ENCODE measurements at places on chromosomes 12 and 14.

DNA sequence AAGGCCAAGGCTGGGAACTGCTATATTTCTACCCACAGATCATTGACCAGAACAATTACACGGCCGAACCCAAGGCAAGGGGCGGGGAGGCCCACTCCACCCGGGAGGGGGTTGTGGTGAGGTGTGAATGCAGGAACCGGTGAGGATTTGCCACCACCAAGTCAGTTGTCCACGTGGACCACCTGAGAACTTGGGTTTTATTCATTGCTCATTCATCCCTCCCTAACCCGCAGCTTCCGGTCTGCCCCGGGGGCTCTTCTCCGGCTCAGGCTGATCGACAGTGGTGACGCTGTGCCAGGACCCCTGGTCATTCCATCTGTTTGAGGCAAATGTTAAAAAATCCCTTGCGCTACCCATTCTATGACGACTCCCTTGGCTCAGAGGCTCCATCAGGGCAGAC, 127.7 kb upstream of the RTL1 start:
- DNase-seq = no peak

DNA sequence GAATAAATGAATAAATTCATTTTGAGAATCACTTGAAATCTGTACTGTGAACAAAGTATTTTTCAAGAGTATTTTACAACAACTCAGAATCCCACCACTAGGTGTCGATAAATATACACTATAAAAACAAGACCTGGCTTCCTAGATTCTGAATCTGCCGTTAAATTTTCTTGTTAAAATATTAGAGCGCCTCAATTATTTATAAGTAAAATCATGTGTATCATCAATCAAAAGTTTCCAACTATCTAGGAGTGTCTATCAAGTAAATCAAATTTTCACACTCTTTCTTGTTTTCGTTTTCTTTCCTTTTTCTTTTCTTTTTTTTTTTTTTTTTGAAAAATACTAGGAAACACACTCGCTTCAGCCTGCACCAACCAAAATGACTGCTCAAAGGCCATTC, 179.2 kb upstream of the DCN start:
- DNase-seq = peak; percentile 22

GRCh38 chr12:61993734-61994345, 266.4 kb upstream of the USP15 start:
- DNase-seq = no peak

DNA sequence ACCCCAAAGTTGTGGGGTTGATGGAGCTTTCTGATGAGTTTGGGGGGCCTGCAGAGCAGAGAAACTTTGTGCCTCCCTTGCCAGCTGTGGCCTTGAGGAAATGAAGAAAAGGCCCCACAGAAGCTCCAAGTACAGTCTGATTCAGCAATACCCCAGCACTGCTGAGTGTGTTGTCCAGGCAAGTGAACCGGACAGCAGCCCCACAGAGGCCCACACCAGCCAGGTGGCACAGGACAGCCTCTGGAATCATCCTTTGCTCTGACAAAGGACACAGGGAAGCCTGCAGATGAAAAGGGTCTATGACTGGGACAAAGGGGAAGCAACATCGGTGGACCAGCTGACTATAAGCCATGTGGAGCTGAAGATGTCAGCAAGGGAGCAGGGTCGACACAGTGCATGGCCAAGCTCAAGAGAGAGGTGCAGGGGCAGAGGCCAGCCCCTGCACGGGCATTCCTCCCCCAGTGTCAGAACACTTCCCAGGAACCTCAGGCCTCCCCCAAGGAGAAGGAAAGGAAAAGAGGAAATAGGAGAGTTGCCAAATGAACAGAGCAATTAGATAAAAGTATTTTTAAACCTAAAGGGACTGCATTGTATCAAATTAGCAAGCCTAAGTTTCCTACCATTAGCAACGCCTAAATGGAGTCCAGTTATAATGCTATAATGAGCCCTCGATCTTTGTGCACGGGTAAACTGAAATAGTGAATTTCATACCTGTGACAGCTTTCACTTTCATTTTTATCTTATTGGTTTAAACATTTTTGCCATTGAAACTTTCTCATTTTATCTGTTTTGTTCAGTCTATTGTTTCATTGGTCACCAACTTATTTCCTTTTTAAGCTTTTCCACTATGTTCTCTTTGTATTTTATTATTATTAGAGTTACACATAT, 46.3 kb upstream of the PTGDR start:
- DNase-seq = no peak

GRCh38 chr14:80942191-80942600, 658 bp upstream of the CEP128 start:
- DNase-seq = no peak

GRCh38 chr12:52739963-52740362, 36.6 kb upstream of the KRT77 start:
- DNase-seq = peak; percentile 9

DNA sequence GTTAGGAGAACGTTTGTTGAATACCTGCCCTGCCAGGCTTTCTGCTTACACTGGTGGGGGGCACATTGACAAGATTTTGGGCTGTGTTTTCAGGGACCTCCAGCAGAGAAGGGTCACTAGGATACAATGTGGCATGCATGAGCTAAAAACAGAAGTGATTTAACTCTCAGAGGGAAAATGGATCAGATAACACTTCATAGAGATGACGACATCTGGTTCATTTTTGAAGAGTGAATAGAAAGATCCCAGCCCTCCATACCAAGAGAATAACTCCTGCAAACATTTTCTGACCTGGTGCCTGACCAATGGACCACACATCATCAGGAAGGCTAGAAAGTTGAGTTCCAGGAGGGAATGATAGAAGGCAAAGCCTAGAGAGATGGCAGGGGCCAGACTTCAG, 33.7 kb downstream of the CKB start:
- DNase-seq = no peak

GRCh38 chr12:56299308-56299852, 750 bp downstream of the CS start:
- DNase-seq = no peak

GRCh38 chr14:100578552-100578951, 8.7 kb downstream of the BEGAIN start:
- no peak for DNase-seq

GRCh38 chr14:92631098-92631497, 117.3 kb downstream of the LGMN start:
- DNase-seq = no peak

DNA sequence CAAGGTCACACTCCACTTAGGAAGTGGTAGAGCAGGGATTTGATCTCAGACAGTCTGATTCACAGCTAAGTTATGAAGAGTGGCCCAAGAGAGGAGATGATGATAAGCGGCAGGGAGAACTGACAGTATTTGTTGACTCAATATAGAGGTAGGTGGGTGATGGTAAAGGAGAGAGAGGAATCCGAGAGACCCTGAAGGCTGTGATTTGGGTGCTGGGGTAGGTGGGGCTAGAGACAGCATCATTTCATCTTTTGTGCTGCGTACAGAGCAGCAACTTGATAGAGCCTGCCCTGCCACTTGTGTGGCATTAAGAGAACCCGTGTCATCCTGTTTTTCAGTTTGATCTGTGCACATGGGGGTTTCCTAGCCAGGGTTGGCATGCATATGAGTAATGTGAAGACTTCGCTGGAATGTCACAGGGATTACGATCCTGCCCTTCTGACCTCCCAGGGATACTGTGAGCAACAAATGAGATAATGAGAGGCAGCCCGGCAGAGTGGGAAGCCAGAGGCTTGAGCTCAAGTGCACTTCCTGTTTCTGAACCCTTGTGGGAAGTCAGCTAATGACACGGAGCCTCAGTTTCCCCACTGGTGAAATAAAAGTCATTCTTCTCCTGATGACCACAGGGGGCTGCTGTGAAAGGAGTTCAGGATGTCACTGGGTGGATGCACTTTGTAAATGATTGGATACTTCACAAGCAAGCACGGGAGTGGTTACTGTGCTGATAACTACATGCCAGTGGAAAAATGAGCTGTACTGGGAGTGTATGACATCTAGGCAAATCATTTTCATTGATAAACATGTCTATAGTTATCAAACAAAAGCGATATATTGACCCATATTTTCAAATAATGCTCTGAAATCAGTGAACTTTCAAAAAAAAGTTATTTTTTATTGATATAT, 59.5 kb upstream of the IGF1 start:
- no peak for DNase-seq

DNA sequence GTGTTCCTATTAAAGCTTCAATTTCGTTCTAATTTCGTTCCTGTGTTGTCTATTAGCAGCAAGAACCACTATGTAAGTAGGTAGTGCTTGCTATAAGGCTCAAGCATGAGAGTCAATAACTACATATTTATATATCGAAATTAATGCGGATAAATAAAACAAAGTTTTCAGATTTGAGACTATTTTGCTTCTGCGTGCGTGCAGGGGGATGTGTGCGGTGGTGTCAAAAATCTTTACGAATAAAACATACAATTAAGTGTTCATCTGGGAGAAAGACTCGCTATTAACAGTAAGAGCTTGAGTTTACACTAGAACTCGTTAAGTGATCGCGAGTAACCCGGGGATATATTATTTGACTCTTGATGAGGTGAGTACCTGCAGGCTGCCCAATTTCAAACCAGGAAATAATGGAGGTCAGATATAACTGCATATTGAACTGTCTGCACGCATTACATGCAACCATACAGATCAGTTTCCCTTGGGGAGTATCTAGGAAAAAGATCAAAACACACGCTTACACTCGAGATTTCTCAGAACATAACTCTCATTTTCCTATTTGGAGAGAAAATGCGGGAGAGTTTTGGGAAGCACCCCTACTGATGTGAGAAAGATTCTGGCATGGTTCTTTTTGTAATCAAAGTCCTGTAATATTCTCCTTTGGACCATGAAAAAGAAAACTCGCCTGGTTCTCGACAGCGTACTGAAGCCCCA, 813 bp downstream of the TWF1 start:
- DNase-seq = no peak

DNA sequence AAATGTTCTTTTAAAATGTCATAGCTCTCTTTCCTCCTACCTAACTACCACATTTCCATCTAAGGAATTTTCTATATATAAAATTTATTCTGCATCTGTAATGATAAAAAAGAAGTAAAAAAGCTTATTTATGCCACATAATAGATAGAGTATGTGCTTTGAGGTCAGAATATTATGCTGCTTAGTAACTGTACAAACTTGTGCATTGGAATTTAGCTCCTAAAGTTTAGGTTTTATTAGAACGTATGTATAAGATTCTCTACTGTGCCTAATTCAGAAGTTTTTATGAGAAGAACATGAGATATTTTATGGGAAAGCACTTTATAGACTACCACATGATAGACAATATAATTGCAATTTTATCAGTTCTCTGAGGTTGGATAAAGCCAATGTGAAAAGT, 384.6 kb downstream of the SLC16A7 start:
- DNase-seq = no peak

GRCh38 chr12:56425940-56426438, 23.2 kb downstream of the TIMELESS start:
- no peak for DNase-seq

- no peak for DNase-seq
Observed at GRCh38 chr12:21502872-21503271, 1.3 kb downstream of the GOLT1B start.

DNA sequence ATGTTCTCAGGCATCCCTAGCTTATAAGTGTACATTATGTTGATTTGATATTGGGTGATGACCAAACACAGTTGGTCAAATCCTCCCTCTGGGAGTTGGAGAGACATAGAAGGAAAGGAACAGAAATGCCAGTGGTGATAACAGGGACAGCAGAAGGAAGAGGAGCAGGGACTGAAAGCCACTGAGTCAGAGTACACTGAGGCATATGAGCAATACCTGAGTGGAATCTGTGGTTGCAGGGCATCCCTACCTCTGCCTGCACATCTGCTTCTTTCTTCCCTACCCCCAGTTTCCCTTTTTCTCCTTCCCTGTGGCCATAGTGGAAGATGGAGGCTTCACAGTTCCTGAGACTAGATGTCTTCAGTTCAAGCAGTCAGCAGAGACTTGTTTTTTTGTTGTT, 44.9 kb downstream of the BICD1 start:
- no peak for DNase-seq

DNA sequence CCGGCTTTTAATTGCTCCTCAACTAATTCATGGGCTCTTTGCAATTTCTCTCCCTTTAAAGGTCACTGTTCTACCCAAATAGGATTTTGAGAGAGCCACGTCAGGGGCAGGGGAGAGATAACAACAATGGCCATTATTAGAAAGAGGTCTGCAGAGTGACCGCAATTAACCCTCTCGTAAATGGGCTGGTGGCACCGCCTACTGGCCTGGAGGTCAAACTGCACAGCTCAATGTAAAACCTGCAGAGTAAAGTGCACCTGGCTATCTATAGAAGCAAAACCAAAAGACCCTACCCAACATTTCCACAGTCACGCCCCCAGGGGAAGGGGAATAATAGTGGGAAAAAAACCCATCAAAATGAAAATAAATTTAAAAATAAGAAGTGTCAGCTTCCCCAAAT, 21.6 kb upstream of the CLEC4E start:
- DNase-seq = no peak

DNA sequence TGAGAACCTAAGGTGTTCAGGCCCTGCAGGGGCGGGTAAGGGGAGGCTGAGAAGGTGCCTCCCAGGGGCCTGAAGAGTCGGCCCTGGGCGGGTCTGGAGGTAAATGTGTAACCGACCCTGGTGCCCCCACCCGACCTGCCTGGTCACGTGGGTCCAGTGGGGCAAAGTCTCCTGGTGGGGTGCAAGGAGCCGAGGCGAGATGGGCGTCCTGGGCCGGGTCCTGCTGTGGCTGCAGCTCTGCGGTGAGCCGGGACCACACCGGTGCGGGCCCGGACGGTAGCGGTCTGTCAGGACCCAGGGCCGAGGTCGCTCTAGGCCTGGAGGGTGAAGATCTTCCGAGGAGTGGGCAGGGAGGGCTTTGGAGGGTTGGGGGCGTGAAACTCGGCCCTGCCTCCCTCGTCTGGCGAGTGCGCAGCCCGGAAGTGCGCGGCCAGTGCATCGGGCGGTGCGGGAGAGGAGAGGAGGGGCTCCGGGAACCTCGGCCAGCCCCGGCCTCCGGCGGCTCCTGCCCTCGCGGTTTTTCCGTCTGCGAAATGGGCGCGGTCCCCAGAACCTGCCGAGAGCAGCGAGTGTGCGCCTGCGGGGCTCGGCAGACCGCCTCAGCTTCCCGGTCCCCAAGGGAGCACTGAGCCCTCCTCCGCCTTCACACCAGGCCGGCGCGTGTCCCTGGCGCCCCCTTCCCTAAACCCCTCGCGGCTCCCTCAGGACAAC, at the start of gene AMN:
AMN (plus strand) TSS at position 174 of the 711 bp plus-strand sequence; CDS start at position 200, 26 bp downstream.
- no peak for DNase-seq

- peak; percentile 86 for DNase-seq
Observed at GRCh38 chr12:107130830-107131611, 37.7 kb upstream of the CRY1 start.

GRCh38 chr12:27012239-27012981, 1.8 kb downstream of the TM7SF3 start:
- DNase-seq = no peak

DNA sequence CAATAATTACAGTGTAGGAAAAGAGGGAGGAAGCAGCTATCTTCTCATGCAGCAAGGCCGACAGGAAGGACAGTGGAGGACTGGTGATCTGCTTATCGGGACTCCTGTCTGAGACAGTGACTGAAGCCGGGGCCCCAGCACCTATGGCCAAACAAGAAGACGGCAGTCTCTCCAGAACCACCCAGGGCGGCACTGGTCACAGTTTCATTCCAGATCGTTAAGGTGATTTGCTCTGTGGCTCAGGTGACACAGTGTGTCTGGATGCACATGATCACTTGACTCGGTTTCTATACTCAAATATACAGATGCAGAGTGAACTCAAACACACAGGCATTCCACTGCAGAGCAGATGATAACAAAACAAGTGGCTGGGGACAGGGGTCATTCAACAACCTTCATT, 52.1 kb upstream of the CORO1C start:
- no peak for DNase-seq

GRCh38 chr14:75513911-75514672, 8.2 kb upstream of the BATF start:
- DNase-seq = no peak

Measured in NCI-H1436 (cell line).